Activated naive CD4-positive, alpha-beta T cell treated with anti-CD3 and anti-CD28 coated beads for 36 hours (primary cell): ENCODE measurements at places on chromosomes 13 and 19.

DNA sequence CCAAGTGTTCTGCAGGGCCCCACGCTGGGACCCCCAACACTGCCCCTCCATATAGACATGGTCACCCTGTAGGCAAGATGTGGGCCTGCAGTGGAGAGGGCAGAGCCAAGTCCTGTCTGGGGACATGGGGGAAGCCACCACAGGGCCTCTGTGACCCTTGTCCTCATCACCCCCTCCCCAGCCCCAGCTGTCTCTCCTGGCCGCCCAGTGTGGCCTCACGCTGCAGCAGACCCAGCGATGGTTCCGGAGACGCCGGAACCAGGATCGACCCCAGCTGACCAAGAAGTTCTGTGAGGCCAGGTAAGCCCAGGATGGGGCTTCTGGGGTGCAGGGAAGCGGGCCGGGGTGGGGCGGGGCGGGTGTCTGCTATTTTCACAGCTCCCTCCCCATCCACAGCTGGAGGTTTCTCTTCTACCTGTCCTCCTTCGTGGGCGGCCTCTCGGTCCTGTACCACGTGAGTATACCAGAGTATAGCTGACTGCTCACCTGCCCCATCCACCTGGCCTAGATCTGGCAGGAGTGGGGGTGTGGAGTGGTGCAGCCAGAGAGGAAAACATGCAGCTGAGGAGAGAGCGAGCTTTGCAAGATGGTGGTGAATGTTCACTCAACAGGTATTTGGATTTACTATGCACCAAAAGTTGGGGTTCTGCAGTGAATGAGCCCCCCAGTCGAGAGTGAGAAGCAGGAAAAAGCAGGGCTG lies 46.4 kb downstream of the CERS4 start:
- no peak for DNase-seq

DNA sequence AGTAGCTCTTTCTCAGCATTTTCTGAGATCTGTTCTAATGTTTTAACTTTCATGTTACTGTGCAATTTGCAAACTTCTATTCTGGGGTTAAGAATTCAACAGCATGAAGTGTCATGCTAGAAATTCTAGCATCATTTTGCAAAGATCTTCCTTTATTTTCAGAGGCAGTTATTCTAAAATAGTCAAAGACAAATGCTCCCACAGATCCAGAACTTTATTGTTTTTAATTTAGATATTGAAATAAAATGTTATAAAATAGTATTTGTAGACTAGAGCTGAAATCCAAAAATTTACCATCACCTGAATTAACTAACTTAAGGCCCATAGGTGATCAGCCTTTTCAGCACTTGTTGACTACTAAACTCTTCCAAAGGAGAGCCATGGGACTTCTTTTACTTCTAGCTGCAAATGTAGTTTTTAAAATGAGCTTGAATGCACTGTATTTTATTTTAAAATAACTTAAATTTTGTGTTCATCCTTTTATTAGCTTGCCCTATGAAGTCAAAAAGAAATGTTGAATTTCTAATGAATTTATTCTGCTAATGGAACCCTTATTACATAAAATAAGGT lies 3.2 kb downstream of the MAB21L1 start:
- no peak for DNase-seq

- DNase-seq, result no peak
Measured at GRCh38 chr13:64127192-64127591, 2711.5 kb upstream of the PCDH20 start.

DNA sequence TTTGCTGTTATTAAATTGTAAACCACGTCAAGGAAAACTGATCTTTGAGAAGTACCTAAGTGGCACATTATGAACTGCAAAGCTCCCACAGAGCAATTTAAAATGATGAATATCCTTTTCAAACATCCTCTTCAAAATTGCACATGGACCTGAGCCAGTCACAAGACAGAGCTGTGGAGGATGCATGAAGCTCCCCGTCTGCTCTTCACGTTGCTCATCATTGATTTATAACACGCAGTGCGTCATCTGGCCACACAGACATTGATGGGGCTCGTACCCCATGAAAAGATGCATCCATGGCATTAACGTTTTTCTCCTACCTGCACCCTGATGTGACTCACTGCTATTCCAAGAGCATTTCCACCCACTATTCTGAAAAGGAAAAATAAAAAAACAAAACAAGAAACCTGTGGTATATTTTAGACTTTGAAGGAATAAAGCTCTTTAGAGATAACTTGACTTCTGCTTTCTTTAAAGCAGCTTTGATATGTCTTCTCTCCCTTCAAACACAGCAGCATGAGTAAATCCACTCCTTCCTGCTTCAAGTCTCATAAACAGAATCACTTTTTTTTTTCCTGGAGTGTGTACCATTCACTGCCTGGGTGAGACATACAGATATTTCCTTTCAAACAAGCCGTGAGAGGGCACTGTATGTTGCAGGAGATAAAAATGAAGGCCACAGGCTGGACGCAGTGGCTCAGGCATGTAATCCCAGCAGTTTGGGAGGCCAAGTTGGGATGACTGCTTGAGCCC lies 7.2 kb upstream of the SERTM1 start:
- DNase-seq, result no peak

DNA sequence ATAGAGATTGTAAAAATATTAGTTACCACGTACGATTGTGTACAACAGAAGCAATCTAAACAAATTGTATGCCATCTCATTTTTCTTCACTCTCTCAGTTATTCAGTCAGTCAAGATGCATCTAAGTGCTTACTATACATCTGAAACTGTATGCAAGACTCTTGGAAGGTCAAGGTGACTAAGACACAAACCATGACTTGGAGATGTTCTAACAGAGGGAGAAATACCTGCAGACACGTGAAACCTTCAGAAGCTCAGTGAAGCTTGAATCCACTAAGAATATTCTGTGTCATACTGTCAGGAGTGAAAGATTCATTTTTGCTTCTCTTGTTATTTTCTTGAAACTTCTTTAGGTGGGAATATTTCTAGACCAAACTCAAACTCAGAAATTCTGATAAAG lies 365.4 kb downstream of the ITGBL1 start:
- DNase-seq, result no peak

- no peak for DNase-seq
Measured at GRCh38 chr13:96388598-96388997, 298.7 kb downstream of the HS6ST3 start.

- no peak for DNase-seq
Measured at GRCh38 chr13:44363631-44364344, 9.8 kb upstream of the SERP2 start.

DNA sequence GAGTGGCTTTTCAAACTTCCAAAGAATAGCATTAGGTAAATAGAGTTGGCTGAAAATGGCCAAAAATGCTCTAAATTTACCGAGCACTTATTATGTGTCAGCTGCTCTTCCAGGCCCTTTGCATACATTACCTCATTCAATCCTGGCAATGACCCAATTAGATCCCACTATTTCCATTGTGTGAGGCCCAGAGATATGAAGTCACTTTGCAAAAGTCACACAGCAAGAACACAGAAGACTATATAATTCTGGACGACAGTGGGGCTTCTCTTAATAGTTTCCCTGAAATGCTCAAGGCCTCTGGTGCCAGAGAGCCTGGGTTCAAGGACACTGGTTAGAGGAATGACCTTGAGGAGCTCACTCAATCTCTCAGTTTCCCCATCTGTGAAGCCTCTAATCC lies 146.8 kb downstream of the IER2 start:
- DNase-seq, result no peak

DNA sequence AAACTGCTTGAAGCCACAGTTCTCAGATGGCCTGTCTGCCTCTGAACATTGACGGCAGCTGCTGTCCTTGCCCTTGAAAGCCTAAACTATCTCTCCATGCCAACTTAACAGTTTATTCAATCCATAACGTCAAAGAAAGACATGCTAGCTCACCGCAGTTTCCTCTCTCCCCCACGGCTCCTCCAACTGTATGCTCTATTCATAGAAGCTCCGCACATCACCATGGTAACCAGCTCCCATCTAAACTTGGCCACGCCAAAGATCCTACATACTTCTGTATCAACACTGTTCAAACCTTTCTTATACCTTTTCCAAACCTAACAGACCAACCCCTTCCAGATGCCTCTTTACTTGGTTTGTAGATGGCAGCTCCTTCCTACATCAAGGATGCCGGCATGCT lies 48.6 kb downstream of the ZNF91 start:
- DNase-seq, result no peak

DNA sequence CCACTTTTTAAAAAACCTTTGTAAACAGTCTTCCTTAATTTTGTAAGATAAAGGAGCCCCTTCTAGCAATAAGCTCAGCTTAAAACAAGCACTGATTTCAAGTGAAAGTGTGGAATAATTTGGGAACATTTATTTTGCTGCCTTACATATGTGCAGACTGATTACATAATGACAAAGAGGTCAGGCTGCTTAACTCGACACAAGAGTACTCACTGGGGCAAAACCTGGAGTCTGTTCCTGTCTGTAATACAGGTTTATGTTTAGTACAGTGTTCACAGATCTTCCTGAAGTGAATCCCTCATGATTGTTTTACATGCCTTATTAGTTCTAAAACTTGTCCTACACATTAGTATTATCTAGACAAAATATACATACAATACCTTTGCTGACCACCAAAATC lies 609.8 kb downstream of the LMO7 start:
- DNase-seq, result no peak

GRCh38 chr19:15812060-15812722 lies 3.3 kb downstream of the OR10H1 start:
- DNase-seq, result peak; percentile 23

GRCh38 chr19:6458695-6459261 lies 814 bp downstream of the SLC25A23 start:
- no peak for DNase-seq

- DNase-seq, result no peak
Measured at GRCh38 chr19:39177736-39178135, 19.0 kb upstream of the NCCRP1 start.

- peak; percentile 69 for DNase-seq
Measured at GRCh38 chr19:16185768-16186123, 536 bp downstream of the FAM32A start.

DNA sequence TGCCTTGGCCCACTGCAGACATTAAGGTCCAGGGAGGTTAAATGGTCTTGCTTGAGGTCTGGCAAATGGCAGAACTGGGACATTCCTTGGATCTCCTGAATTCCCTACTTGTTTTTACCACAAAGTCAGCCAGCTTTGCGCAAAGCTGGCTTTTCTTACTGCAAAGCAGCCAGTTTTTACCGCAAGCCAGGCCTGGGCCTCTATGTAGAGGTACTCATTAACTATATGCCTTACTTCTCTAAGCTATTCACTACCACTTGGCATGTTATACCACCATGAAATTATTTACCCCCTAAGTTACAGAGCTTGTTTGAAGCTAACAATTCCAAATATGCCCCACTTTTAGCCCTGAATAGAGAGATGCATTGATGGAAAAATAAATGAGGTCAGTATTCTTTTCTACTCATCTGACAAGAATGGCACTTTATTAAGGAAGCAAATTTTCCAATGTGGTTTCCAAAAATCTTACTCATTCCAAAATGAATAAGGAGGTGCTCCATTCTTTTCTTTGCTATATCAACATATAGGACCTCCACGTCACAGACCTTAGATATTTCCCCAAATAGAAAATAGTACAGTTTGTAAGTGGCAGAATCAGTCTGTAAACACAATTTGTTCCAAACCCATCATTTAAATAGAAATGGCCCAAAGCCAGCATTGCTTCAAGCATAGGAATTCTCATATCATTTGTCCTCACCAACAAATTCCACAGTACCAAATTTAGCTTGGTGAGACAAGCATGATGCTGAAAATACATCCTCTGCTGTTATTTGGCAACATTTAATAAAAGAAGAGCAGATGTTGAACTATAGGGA lies 143.9 kb upstream of the TSC22D1 start:
- no peak for DNase-seq

- DNase-seq, result no peak
Measured at GRCh38 chr19:28843761-28844492, 369.0 kb downstream of the UQCRFS1 start.

- DNase-seq, result no peak
Measured at GRCh38 chr19:57825511-57825910, 4.6 kb upstream of the ZNF587B start.

GRCh38 chr19:23801803-23802202 lies 43.1 kb upstream of the ZNF681 start:
- no peak for DNase-seq

DNA sequence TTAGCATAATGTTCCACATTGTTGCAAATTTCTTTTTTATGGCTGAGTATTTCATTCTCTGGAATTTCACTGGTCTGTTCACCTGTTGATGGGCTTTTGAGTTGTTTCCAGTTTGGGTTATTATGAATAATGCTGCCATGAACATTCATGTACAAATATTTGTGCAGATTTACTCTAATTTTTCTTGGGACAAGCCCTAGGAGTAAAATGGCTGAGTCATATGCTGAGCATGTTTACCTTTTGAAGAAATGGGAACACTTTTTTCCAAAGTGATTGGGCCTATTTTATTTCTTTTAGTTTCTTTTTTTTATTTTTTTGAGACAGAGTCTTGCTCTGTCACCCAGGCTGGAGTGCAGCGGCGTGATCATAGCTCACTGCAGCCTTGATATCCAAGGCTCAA lies 4.7 kb upstream of the FBL start:
- DNase-seq, result no peak

DNA sequence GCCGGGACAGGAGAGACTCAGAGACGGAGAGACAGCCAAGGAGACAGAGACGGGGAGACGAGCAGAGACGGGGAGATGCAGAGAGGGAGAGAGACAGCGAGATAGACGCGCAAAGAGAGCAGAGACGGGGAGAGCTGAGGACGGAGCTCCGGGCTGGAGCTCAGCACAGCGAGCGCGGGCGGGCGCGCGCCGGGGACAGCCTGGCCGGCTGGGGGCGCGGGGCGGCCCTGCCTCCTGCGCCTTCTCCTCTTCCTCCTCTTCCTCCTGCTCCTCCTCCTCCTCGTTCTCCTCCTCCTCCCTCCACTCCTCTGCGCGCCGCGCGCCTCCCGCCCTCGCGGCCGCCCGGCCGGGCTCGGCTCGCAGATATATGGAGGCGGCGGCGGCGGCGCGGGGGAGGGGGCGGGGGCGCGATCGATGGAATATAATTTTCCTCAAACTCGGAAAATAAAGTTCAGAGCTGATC lies at the start of gene ERFL:
Gene ERFL, minus strand, starts transcription at position 229 of the 463 bp plus-strand sequence. CDS start 15,530 bp downstream, outside the sequence.
- DNase-seq, result peak; percentile 40

DNA sequence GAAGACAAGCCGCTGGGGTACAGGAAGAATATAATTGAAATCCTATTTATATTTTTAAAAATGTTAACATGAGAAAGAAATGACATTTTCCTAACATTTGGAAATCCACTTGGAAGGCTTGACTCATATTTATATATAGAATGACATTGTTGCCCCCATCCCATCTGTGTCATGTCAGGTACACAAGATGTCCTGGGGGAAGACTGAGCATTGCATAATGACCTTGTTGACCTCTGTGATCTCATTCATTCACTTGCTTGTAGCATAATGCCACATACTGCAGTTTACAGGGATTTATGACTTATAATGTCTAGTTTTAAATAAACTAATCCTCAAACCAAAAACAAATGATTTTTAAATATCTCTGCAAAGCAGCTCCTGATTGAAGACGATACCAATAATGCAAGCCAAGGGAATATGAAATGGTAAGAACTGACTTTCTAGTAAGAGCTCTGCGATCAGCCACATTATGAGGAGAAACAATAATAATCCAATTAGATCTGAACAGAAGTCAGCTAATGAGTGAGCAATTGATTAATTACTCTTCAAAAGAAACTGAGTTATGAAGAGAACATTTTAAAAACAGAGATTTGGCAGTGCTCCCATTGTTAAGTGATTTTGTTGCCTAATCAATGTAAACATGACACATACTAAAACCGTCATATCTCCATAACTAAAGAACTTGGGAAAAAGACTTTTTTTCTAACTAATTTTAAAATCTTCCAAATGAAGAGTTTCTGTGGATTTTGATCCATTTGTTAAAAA lies 21.2 kb upstream of the VWA8 start:
- DNase-seq, result no peak

GRCh38 chr13:19838865-19839275 lies 24.6 kb downstream of the ZMYM5 start:
- DNase-seq, result no peak
